ENCODE measurements at places on chromosomes 2 and 18.

DNA sequence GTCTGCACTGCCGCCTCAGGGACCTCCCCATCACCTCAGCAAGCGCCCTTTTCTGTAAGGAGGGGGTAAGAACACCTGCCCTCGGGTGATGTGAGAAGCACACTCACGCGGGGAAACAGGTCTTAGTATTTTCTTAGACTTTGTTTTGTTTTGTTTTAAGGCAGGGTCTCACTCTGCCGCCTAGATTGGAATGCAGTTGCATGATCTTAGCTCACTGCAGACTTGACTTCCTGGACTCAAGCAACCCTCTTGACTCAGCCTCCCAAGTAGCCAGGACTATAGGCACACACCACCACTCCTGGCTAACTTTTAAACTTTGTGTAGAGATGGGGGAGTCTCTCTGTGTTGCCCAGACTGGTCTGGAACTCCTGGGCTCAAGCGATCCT, 37.1 kb downstream of the RAMP1 start:
- DNase-seq, result no peak

DNA sequence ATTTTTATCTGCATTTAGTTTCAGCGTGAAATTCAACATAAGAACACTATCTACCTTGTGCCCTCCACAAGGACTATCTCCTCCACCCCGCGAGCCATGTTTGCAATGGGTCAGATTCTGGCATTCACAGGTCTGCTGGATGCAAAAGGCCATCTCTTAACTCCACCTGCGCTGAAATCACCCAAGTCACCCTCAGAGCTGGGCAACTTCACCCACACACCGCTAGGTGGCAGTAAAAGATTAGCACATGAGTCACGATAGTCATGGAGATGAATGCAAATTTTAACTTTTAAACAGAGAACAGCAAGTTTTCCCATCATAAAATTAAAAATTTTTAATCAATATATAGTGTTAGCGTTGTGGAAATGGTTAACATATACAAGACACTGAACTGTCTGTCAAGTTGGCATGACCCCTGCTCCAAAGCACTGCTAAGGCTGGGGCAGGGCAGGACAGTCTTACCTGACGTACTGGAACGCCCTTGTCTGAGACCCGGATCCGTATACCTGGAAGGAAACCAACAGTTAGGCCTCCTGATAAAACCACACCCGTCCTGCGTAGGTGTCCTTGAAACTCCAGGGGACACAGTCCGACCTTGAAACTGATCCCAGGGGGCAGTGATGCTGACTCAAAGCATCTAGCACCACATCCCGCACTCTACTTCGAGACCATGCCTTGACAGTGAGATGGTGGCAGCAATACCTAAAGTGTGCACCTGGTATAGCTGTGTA, 89.6 kb downstream of the UXS1 start:
- DNase-seq, result peak; percentile 38

- no peak for DNase-seq
Observed at GRCh38 chr2:138846216-138846821, 66.1 kb upstream of the NXPH2 start.

- DNase-seq, result peak; percentile 81
Observed at GRCh38 chr18:6960656-6961055, 156.9 kb downstream of the LAMA1 start.

GRCh38 chr2:85243101-85244072, 84.4 kb downstream of the TGOLN2 start:
- DNase-seq, result no peak

DNA sequence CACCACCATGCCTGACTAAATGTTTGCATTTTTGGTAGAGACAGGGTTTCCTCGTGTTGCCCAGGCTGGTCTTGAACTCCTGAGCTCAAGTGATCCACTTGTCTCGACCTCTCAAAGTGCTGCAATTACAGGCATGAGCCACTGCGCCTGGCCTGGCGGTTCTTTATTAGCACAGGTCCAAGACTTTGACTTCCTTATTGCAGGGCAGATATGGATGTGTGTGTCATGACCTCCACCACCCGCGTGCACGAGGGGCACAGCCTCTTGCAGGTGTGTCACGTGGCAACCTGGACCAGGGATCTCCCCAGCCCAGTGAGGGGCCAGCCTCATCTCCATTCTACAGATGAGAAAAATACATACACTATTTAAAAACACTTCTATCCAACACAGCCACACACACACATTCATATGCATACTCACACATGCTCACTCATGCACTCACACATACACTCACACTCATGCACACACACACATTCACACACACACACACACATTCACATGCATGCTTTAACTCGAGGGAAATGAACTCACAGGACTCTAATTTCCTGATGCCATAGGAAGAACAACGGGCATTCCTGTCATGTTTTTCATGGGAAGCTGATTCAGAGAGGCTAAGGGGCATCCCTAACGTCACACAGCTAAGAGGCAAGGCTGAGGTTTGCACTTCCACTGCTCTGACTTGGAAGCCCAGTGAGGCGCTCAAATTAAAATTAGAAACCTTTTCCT, 38.8 kb downstream of the RRM2 start:
- no peak for DNase-seq

DNA sequence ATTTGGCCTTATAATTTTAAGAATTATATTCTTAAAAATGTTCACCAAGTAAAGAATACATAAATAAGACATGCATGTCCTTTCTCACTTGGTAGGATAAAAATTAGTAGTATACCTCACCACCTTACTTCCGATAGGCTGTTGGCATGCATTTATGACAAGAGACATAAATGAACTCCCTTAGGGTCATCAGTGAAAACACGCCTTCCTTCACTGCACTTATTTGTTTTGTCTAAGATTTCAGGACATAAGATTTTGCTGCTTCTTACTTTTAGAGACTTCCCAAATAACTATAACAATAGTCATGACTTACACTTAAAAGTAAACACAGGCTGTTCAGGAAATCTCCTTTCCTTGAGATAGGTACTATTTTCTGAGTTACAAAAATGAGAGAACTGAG, 661.3 kb upstream of the CNTNAP5 start:
- no peak for DNase-seq

GRCh38 chr2:62177392-62178049, 18.4 kb upstream of the B3GNT2 start:
- no peak for DNase-seq

Data from keratinocyte (primary cell).